Stimulated activated CD4-positive, alpha-beta T cell treated with anti-CD3 and anti-CD28 coated beads, TNF-alpha, amount 100 ng/mL, for 1 hour (primary cell): ENCODE measurements at places on chromosomes 11 and 22.

- DNase-seq, result peak; percentile 8
These were observed 561 bp downstream of the PGM2L1 start for GRCh38 chr11:74397501-74398243.

- DNase-seq, result no peak
These were observed 5.5 kb upstream of the TCF20 start for GRCh38 chr22:42275970-42276369.

GRCh38 chr11:130782361-130783222, 133.7 kb downstream of the SNX19 start:
- DNase-seq, result no peak

DNA sequence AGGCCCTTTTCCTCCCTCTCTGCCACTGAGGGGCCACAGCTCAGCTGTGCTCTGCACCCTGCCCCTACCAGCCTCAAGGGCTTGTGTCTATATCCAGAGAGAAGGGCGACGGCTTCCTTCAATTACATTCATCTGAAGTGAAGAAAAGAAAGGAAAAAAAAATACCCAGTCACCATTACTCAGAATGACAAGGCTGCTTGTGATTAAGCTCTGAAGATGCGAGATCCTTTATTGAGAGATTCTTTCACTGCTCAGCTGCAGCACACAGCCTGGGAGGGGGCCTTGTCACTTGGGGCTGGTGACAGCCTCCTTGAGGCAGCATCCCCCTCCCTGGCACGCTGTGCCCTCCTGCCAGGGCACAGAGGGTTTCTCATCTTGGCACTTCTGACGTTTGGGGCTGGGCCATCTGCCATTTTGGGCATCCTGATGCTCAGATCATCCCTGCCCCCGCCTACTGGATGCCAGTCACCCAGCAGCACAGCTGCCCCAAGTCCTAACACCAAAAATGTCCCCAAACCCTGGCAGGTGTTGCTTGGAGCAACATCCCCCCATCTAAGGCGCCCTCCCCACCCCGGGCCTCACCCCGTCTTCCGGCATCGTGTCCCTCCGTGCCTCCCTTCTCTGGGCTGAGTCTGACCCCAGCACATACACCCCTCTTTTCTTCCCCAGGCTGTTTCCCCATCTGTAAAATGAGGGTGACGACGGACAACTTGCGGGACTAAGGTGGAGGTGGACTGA, 1394.7 kb downstream of the BRD1 start:
- DNase-seq, result no peak

- DNase-seq, result no peak
These were observed 133.2 kb upstream of the RCN1 start for GRCh38 chr11:31957674-31958073.

GRCh38 chr11:3853899-3854659, 1.4 kb upstream of the STIM1 start:
- no peak for DNase-seq

DNA sequence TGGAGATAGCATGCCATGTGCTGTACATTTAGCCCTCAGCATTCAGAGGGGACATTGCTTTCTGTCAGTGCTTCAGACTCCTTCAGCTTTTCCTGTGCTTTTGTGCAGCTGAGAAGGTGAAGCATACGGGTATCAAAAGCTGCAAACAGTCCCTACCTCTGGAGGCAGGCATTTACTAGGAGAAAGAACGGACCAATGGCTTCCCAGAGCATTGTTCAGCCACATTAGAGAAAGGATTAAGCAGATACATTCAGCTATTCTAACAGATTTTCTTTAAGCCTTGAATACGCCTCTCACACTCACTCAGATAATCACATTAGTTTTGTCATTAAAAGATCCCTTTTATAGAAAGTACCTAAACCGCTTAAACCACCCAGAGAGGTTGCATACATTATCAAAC, 80.7 kb upstream of the FAM181B start:
- no peak for DNase-seq

GRCh38 chr11:45713573-45713972, 48.2 kb upstream of the CHST1 start:
- DNase-seq, result no peak

DNA sequence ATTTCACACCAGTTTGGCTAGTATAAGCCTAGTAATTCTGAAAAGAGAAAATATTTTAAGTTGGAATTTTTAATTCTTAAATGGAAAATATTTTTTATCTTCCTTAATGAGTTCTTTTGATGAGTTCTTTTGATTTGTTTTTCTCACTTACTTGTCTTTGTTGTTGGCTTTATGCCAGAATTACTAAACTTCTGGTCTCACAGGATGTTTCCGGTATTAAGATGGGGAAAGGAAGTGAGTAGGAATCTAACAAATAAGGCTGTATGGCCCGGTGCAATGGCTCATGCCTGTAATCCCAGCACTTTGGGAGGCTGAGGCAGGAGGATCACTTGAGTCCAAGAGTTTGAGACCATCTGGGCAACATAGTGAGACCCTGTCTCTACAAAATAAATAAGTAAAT, 106.4 kb downstream of the ARHGAP42 start:
- DNase-seq, result no peak

- no peak for DNase-seq
These were observed 710 bp downstream of the ATP5MGL start for GRCh38 chr22:42639541-42640241.

DNA sequence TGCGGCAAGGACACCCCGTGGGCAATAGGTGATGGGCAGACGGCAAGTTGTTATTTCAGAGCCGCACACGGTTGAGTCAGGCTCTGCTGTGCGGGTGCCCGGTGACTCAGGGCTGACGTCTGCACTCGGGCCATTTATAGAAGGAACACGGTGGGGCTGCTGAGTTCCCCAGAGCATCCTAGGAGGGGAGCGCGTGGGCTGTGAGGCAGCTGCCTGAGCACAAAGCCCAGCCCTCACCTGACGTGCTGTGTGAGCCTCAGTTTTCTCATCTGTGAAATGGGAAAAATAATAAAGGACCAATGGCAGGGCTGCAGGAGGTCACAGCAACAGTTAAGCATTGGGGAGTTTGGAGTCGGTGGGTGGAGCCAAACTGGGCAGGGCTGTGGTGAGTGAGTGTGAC, 11.3 kb upstream of the RHOD start:
- DNase-seq, result no peak

- DNase-seq, result no peak
These were observed 65.5 kb upstream of the DRD2 start for GRCh38 chr11:113540416-113541330.

GRCh38 chr11:94871491-94872185, 101.7 kb downstream of the CWC15 start:
- DNase-seq, result no peak

DNA sequence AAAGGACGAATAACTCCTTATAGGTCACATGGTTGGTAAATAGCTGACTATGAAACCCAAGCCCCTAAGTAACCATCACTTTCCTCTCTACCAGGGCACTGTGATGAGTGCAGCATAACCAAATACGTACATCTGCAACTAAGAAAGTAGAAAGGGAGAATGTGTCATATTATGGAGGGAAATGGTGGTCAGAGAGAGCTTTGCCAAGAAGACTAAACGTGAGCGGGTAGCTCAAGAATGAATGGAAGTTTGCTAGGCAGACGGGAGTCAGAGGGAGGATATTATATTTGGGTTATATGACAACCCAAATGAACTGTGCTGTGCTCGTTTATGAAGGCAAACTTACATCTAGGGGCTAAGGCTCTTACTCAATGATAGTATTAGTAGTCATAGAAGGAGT, 537.3 kb downstream of the OPCML start:
- DNase-seq, result no peak

DNA sequence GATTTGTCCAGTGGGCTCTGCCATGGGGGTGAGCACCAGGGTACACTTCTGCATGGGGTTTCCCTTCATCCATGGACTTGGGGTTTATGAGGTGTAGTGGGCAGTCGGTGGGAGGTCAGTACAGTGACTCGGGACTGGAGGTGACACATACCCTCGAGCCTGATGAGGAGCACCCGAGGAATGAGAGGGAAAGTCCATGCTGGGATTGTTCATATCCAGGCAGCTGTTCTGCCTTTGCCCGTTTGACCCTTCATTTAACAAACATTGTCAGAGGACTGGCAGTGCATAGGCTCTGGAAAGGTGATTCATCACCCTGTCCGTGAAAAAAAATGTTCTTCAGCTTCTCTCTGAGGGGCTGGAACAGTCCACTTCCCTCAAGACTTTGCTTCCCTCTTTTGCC, 2.7 kb downstream of the NAV2 start:
- DNase-seq, result no peak

- DNase-seq, result no peak
These were observed 3.0 kb downstream of the RASSF10 start for GRCh38 chr11:13012056-13012661.

DNA sequence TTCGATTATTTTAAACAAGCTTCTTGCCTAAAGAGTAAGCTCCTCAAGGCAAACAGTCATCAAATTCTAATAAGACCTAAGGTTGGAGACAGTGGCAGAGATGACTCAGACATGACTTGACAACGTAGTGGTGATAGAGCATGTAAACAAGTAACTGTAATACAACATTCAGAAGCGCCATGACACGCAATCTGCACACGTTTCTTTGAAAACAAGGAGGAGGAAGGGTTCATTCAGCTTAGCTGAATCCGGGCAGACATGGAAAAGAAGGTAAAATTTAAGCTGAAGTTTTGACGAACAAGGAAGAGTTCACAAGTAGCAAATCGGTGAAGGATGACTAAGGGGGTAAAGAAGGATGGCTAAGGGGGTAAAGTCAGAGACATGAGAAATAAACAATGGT, 152.4 kb upstream of the ZC3H12C start:
- DNase-seq, result no peak
